IMR-90 (cell line): ENCODE measurements at places on chromosomes 5 and 9.

DNA sequence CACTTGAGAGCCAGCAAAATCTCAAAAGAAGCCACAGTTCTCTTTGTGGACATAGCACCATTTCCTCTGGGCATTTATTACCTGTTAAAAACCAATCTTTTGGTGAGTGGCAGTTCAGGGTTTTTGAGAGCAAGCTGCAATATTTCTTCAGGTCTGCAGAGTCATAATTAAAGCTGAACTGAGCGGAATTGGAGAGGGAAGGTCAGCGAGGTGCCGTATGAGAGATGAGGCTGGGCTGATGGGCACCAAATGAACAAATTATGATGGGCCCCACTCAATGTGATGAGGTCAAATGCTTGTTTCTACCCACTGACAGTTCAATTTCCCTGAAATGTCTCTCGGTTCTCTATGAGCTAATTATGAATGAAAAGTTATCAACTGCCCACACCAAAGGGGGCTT, 231.9 kb downstream of the AP3B1 start:
- DNase-seq: no peak

DNA sequence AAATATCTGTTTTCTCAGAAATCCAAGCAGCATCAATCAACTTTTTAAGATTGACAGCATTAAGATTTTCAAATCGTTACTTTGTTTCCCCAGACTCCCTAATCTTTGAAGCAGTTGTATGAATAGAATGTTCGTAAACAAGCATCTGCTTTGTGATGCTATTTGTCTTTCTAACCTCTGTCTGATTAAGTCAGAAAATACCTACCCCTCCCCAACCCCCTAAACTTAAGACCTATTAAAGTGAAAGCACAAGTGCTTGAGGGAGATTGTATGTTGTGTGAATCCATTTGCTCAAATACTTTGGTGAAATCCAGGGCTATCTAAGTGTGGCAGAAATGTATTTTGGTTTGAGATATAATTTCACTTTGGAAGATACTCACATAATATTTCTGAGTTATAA, 47.9 kb upstream of the C5orf47 start:
- DNase-seq: no peak

DNA sequence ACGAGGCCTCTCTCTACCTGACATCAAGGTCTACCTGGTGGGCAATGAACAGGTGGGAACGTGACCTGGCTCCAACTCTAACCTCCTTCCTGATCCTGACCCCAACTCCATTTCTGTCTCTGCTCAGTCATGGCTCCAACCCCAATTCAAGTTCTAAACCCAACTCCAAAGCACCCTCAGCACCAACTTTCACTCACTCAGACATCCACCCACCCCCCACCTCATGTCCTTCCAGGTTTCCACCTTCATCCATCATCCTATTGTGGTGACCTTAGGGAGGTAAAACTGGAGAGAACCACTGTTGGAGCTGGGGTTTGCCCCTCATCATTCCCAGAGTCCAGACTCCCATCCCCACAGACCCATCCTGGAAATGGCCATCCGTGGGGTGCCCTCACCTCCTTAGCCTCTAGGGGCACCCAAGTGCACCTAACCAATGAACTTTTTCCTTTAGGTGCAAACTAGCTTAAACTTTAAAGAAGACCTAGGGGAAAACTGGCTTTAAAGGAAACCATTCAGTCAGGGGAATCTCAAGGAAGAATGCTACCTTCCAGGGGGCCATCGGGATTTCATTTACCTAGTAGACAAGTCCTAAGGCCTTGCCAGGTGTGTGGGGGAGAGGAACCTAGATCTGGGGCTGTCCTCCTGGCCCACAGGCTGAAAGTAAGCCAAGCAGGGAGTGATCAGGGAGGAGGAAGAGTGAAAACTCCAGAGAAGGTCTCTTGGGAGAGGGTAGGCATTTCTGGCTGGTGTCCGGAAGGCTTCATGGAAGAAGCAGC, 11.3 kb downstream of the RGS14 start:
- DNase-seq: no peak

DNA sequence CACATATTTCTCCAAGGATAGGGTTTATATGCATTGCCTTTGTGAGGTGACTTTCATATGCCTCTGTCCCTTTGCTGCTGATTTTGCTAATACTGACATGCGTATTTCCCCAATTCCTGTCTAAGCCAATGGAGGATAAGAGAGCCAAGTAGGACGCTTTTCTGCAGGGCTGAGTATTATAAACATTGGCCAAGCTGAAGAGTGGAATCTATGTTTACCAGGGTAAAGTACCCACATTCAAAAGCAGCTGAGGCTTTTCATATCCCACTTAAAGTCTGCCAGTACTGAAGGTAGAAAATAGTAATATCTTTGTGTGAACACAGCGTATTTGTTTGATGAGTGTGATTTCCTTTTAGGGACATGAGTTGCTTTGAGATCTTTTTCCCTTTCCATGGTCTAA, 128.8 kb upstream of the GPR151 start:
- no peak for DNase-seq

- DNase-seq: no peak
These were observed 45.3 kb upstream of the CACNA1B start for GRCh38 chr9:137832191-137832700.

GRCh38 chr5:146725025-146725424, 153.5 kb downstream of the PPP2R2B start:
- DNase-seq: peak; percentile 2

- no peak for DNase-seq
These were observed 3.3 kb downstream of the CD274 start for GRCh38 chr9:5453673-5454072.

- no peak for DNase-seq
These were observed 33.1 kb downstream of the CORO2A start for GRCh38 chr9:98159301-98159700.

- no peak for DNase-seq
These were observed 81.0 kb downstream of the MRPL36 start for GRCh38 chr5:1718669-1719068.

GRCh38 chr5:79962575-79963222, 28.4 kb downstream of the MTX3 start:
- peak; percentile 61 for DNase-seq

DNA sequence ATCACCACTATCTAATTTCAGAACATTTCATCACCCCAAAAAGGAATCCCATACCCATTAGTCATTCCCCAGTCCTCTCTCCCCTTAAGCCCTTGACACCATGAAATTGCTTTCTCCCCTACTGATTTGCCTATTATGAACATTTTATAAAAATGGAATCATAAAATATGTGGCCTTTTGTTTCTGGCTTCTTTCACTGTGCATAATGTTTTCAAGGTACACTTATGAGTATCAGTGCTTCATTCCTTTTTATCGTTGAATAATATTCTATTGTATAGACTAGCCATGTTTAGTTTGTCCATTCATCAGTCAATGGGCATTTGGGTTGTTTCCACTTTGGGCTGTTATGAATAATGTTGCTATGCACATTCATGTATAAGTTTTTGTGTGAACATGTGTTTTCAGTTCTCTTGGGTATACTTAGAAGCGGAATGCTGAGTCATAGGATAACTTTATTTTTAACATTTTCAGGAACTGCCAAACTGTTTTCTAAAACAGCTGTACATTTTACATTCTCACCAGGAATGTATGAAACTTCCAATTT, 40.4 kb upstream of the FGF1 start:
- DNase-seq: peak; percentile 91

DNA sequence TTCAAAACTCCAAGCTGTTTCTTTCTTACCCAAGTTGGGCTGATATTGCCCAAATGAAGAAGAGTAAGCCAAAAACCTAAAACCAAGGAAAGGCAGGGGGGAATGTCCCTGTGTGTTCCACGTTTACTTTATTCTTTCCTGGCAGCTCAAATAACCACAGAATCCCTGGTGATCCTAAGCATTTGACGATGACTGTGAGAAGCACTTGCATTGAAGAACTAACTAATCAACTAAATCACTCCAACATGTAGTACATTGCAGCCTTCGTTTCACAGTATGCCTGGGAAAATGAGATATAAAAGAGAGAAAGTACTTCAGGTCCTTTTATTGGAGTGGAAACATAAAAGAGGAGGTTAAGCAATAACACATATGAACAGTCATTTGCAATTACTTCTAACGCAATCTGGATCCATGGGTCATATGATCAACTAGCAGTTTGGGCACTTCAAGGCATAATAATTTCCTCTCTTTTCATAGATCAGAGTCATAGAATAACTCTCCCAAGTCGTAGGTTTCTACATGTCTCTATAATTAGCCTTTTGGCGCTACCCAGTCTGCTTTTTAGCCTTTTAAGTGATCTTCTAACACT, 338.4 kb downstream of the TMEM167A start:
- no peak for DNase-seq

GRCh38 chr5:33753704-33754103, 138.1 kb downstream of the ADAMTS12 start:
- no peak for DNase-seq

- DNase-seq: no peak
These were observed 133.2 kb upstream of the PRLR start for GRCh38 chr5:35363387-35363965.

GRCh38 chr5:22319798-22320197, 533.3 kb downstream of the CDH12 start:
- no peak for DNase-seq

GRCh38 chr9:9998491-9999287, 614.1 kb downstream of the PTPRD start:
- no peak for DNase-seq

DNA sequence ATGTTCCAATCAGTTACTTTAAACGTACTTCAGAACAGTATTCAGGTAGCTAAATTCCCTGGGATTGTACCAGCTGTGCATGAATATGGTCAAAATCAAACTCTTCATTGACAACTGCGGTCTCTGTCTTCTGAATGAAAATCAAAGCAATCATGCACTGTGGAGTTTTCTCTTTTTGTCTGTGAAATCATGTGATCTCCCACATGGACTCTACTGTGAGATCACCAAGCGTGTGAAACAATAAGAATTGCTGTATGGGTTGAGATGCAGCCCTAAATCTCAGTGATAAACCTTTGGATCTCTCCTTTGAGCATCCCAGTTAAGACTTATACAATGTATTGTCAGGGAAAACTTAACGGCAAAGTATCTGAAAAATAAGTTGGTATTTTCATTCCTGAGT, 6.1 kb downstream of the NRG2 start:
- DNase-seq: no peak

- peak; percentile 79 for DNase-seq
These were observed 4.0 kb upstream of the CLIC3 start for GRCh38 chr9:137000177-137000930.

- no peak for DNase-seq
These were observed 13.4 kb downstream of the SQSTM1 start for GRCh38 chr5:179834120-179834519.

- DNase-seq: peak; percentile 67
These were observed 120.4 kb downstream of the RAPGEF6 start for GRCh38 chr5:131514316-131515283.

- DNase-seq: no peak
These were observed 65.2 kb upstream of the TNFAIP8 start for GRCh38 chr5:119290607-119291006.

- peak; percentile 60 for DNase-seq
These were observed 206.7 kb downstream of the ARRDC3 start for GRCh38 chr5:91176288-91177016.

- DNase-seq: peak; percentile 88
These were observed 38.3 kb downstream of the FAM78A start for GRCh38 chr9:131237931-131238401.

DNA sequence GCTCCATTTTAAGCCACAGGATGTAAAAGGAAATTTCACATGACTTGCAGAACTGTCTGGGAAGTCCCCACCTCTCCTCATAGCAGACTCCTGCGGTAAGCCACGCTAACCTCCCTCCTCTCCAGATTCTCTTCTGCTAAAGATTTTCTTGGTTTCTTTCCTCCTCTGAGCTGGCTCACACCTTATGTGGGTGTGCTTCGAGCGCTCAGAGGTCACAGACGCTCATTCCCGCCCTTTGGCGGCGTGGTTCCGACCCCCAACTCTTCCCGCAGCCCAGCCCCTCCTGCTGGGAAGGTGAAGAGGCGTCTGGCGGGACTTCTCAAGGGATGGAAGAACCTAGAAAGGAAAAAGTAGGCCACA, 32.9 kb upstream of the CDK20 start:
- DNase-seq: no peak

GRCh38 chr5:179149278-179149677, 89.1 kb downstream of the ZNF354C start:
- no peak for DNase-seq

DNA sequence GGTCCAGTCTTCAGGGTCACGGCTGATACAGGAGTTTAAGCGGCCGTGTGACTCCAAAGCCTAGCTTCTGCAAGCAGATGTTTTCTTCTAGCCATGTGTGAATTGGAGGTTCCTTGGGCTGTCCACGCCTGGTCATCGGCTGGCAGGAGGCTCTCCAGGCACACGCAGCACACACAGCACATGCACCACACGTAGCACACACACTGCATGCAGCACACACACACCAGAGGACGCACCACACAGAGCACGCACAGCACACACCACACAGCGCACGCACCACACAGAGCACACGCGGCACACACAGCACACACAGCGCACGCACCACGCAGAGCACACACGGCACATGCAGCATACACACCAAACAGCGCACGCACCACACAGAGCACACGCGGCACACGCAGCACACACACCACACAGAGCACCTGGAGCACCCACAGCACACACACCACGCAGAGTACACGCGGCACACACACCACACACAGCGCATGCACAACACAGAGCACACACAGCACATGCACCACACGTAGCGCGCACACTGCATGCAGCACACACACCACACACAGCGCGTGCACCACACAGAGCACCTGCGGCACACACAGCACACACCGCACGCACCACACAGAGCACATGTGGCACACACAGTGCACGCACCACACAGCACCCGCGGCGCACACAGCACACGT, 234.3 kb downstream of the FANCC start:
- DNase-seq: no peak

DNA sequence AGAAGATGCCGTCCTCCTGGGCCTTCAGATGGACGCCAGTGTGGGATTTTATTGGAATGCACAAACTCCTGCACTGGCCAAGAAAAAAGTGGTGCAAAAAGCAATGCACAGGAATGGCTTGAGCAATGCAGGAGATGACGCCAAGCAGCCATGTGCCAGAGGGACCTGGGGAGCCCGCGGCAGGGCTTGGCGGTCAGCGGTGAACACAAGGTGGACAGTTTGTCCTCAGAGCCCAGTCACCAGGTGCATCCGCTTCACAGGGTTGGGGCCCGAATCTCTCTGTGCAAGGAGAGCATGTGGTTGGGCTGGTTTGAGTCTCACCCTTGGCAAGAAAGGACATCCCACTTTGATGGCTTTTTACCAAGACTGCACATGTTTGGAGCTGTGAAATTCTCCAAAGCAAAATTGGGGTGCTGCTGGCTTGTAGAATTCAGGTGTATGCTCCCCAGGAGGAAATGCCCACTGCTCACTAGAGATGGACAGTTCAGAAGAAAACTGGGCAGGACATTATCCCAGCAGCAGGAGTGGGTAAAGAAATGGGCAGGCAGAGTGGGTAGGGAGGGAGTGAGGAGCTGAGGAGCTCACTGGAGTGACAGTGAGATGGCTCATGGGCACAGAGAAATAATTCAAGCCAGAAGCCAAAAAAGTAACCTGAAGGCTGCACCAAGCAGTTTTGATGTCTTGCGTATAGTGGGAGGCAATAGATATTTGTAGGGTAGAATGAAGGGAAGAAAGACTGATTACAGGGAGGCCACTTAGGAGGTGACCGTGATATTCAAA, 463.9 kb downstream of the MTRR start:
- no peak for DNase-seq
